Dorsolateral prefrontal cortex (tissue), 122 donors: ENCODE measurements at places on chromosomes 5 and 9.

DNA sequence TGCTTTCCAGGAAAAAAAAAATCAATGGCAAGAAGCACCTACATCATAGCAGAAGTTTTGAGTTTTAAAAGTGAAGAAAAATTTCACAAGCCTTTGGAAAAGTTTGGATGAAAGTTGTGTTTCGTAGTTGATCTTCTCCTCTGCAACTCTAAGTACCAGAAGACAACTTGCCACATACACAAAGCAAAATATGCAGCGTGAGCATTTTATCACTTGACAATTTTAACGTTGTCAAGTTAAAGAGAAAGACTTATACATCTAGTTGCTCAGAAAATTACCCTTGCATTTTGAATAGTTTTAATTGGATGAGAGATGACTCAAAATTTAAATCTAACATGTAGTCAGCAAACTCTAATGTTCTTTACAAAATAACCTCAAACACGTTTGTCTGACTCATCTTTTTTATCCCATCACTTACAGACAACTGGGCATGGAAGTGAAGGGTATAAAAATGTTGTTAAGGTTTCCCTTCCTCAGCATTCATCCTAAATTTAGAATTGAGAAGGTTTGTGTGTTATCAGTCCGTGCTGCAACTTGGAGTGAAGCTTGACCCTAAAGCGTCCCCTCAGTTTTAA, 213.4 kb downstream of the MARCHF11 start:
- DNase-seq: no peak

- DNase-seq: no peak
These were observed 161.9 kb upstream of the RAI14 start for GRCh38 chr5:34494111-34494755.

- no peak for DNase-seq
These were observed 585.3 kb upstream of the RORB start for GRCh38 chr9:73911804-73912203.

DNA sequence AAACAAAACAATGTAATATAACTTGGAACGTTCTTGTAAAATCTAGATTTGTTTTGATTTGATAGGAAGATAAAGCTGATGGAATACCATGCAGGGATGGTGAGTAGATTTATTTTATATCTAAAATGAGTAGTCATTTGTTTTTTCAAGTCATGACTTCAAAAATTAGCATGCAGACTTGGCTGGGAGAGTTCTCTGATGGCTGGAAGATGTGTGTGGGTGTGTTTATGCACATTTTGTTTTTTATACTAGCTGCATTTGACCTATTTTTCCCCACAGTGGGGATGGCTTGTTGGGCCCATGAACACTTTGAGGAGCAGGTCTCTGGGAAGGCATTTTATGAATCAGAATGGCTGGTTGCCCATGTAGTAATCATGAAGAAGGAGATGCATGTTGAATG, 109.2 kb downstream of the MTRR start:
- DNase-seq: no peak

- no peak for DNase-seq
These were observed 13.6 kb downstream of the ZBTB43 start for GRCh38 chr9:126818482-126818881.

GRCh38 chr9:120362446-120362845, 217.5 kb downstream of the CDK5RAP2 start:
- no peak for DNase-seq
